Umbilical cord (tissue), 2 donors: ENCODE measurements at places on chromosomes 4 and X.

DNA sequence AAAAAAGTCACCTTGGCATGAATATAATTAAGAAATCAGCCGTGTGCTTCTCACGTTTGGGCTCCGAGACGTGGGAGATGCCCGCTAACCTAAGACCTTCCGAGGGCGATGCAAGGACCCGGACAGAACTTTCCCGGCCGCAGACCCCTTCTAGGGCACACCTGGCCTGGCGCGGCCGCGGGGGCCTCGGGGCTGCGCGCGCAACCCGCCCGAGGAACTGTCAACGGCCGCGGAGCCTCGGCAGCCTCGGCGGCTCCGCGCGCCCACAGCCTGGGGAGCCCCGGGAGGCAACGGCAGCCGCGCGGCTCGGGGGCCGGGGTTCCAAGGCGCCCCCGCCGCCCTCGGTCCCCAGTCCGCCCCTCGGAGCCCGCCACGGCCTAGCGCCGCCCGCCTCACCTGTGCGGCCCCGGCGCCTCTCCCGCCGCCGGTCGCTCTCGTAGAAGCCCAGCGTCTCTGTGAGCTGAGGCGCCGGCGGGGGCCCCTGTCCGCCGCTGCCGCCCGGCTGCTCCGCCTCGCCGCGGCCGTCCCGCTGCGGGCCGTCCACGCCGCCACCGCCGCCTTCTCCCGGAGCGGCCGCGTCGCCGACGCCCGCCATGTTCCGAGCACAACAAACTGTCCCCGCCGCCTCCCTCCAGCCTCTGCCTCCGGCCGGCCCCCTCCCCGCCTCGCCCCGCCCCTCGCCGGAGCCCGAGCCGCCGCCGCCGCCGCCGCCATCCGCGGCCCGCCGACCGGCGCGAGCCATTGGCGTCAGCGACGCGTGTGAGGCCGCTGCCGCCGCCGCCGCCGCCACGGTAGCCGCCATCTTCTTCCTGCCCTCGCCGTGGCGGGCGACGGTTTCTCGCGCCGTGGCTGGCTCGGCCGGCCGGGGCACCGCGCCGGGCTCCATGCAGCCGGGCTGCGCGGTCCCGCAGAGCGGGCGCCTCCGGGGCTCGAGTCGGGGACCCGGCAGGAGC is at the start of gene TAPT1:
TSS of gene TAPT1 (minus strand) at position 609 of the 953 bp plus-strand sequence. CDS start at position 595, 14 bp downstream.
- peak; percentile 69 for DNase-seq

GRCh38 chrX:19094654-19095053 is 27.6 kb downstream of the ADGRG2 start:
- no peak for DNase-seq

- DNase-seq, result no peak
Observed at GRCh38 chr4:34891892-34892291, 1352.4 kb downstream of the ARAP2 start.

GRCh38 chr4:83489711-83490326 is 4.9 kb upstream of the ABRAXAS1 start:
- DNase-seq, result no peak

DNA sequence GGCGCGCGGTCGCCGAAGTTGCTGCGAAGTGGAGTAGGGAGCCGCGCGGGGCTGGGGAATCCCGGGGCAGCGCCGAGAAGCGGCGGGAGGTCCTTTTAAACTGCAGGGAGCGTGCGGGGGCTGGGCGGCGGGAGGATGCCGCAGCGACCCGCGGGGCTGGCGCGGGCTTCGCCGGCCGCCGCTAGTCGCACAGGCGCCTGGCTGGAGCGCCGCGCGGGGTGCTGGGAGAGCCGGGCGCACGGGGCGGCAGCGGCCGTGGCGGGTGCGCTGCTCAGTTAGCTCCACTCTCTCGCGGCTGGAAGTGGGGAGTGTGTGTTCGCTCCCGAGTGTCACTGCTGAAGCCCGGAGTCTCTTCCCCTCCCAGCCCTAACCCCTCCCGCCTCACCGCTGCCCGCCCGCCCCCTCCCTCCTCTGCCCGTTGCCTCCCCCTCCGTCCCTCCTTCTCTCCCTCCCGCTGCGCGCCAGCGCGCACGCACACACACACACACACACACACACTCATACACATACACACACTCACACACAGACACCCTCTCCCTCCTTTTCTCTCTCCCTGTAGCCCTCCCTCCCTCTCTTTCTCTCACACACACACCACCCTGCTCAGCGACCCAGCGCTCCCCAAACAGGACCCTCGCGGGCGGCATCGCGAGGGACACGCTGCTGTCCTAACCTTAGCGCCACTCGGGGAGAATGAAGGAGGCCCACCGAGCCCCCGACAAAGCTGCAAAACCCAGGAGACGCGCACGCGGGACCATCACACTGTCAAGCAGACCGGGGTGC is at the start of gene NDNF:
TSS of gene NDNF (minus strand) at position 312 of the 780 bp plus-strand sequence. CDS start 26,698 bp downstream, outside the sequence.
- peak; percentile 70 for DNase-seq

DNA sequence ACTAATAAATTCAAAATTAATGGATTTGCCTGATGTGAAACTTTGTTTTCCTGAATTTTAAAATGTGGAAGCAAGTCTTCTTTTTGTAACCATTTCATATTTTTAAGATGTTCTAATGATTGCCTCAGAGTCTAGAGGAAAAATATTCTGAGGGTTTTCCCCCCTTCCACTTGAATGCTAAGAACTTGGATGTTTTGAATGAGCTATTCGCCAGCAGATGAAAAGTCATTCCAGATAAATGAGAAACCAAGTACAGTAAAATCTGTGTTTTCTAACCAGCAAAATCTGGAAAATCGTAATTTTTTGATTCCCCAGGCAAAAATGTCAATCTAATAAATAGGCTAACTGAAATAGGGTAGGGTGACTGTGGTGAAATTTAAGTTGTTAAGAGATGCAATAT is 45.6 kb downstream of the SLIT2 start:
- no peak for DNase-seq

- DNase-seq, result peak; percentile 18
Observed at GRCh38 chr4:26273616-26273980, 47.2 kb upstream of the RBPJ start.

DNA sequence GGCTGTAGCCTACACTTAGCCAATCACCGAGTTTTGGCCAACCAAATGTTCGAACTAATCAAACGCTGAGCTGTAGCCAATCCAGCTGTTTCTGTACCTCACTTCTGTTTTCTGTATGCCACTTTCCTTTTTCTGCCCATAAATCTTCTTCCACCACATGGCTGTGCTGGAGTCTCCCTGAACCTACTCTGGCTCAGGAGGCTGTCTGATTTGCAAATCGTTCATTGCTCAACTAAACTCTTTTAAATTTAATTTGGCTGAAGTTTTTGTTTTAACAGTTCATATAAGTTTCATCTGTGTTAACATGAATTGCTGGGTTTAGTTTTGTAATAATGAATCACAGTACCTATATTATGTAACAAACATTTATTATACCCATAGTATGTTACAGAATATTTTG is 160.7 kb upstream of the PCDH7 start:
- no peak for DNase-seq

- no peak for DNase-seq
Observed at GRCh38 chr4:175639346-175639745, 172.7 kb downstream of the GPM6A start.

GRCh38 chrX:38552721-38553120 is 8.6 kb upstream of the TSPAN7 start:
- DNase-seq, result no peak

- no peak for DNase-seq
Observed at GRCh38 chrX:102113367-102113766, 12.1 kb upstream of the TCEAL2 start.

- DNase-seq, result no peak
Observed at GRCh38 chrX:9856588-9856987, 70.4 kb downstream of the SHROOM2 start.

DNA sequence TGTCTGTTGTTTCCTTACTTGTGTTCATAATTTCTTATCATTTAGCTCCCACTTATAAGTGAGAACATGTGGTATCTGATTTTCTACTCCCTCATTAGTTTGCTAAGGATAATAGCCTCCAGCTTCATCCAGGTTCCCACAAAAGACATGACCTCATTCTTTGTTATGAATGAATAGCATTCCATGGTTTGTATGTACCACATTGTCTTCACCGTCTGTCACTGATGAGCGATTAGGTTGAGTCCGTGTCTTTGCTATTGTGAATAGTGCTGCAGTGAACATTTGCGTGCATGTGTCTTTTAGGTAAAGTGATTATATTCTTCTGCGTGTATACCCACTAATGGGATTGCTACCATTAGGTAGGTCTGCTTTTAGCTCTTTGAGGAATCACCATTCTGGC is 624.3 kb upstream of the EPHA5 start:
- DNase-seq, result no peak

GRCh38 chrX:57227691-57228090 is 58.8 kb upstream of the FAAH2 start:
- DNase-seq, result no peak

- no peak for DNase-seq
Observed at GRCh38 chrX:100645106-100645505, 1.1 kb downstream of the SRPX2 start.

- DNase-seq, result peak; percentile 7
Observed at GRCh38 chr4:159937595-159937994, 834.7 kb downstream of the RAPGEF2 start.

DNA sequence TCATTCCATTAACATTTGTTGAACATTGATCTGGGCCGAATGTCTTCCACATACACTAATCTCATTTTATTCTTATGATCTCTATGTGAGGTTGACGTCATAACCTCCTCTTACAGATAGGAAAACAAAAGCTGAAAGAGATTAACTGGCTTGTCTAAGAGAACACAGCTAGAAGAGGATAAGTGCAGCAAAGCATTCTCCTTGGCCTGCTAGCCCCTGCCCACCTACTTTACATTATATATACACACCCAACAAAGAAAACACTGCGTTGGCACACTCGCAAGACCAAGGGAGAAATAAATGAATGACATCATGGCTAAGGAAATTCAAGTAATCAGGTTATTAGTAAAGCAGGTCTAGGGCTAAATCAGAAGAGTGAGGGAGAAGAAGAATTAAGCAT is 138.4 kb downstream of the PARM1 start:
- peak; percentile 42 for DNase-seq

- DNase-seq, result no peak
Observed at GRCh38 chr4:185212581-185212980, 3.2 kb downstream of the SNX25 start.

DNA sequence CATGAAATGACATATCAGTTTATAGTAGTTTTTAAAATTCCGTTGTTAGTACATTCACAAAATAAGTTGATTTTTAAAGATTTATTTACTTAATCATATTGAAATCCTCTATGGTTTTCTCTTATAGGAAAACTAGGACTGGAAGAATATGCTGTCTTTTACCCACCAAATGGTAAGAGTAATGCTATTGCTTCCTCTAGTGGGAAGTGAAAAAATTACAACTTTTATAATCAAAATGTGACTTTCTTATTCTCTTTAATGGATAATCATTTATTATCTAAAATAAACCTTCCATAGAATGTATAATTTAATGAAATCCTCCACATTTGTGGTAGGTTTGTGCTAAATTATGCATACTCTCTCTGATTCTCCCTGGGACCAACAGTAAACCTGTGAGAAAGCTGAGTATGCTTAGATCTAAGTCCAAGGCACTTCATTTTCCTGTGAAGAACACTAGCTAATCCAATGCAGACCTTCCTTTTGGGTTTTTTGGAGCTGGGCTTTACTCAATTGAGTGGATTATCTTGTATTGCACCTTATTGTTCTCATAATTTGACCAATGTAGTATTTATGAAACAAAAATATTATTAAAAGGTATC is 136.2 kb downstream of the TBC1D19 start:
- DNase-seq, result peak; percentile 38

DNA sequence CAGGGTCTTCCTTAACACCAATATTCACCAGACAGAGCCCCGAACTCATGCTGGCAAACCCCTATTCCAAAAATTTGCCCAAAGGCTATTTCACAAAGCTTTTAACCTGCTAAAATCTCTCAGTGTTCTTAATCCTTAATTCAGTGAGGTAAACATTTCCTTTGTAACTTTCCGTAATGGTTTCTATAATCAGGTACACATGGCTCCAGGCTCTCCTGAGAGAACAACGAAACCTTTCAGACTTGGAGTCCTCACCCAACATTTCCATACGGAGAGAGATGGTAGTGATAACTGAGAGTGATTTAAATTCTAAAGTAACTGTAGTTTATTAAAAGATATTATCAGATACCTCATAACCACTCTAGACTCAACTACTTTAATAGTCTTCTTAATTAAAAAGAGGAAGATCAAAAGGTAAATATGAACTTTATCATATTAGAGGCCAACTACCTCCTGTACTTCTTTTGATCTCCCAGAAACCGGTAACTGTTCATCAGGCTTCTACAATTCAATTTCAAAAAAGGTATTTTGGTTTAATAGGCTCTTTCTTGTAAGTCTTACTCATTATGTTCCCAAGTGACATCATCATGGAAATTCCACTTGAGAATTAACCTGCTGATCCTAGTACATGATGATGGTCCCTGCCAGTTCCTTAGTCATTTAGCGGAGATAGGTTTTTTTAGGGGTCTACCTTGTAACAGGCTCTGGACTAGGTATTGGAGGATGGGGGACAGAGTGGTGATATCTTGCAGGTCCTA is 91.4 kb upstream of the UCP1 start:
- no peak for DNase-seq

DNA sequence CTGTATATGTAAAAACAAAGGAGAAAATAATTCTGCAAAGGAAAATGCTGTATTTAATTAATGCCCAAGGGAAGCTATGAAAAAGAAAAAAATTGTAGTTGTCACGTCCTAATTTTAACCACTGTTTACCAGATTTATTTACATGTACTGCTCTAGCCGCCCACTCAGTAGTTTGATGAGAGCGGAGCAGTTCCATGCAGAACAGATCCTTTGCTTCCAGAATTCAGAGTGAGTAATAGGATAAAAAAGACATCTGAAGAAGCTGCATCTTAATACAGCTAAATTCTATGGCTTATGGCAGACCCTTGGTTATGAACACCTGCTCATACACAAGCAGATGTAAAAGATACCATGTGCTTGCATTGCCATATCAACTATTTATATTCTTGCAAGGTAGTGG is 287.0 kb downstream of the GASK1B start:
- peak; percentile 65 for DNase-seq

- DNase-seq, result peak; percentile 71
Observed at GRCh38 chrX:69088171-69088938, 76.9 kb downstream of the PJA1 start.

- peak; percentile 50 for DNase-seq
Observed at GRCh38 chrX:71081330-71082123, 13.4 kb upstream of the SNX12 start.

DNA sequence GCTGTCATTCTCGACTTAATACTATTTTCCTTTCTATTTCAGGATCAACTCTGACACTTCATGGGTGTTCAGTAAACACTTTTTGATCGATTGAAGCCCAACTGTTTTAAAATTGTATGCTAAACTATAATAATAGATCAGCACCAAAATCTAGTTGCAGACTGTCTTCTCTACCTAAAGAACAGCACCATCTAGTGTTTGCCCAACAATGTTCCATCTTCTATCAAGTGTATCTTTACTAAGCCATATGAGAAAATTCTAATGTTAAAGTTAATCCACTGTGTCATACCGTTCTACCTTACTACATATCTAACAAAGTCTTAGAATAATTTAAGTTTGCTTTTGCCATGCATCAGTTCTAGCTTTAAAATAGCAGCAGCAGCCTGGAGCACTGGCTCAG is 113.0 kb upstream of the PRDX4 start:
- peak; percentile 14 for DNase-seq

- peak; percentile 34 for DNase-seq
Observed at GRCh38 chr4:58935332-58935731, 1825.1 kb upstream of the IGFBP7 start.
